ENCODE measurements at places on chromosomes 11 and 22. TPM values are rescaled to one million over a fixed set of nuclear protein-coding genes. Genes with fewer than 3 reads are reported as not detected.
A peak's percentile ranks its signal among the peaks of the same experiment; 100 is the strongest.

The PKP3 gene
- total RNA-seq: 154 TPM

The UPK3A gene
- not detected for total RNA-seq

The SMC1B gene
- total RNA-seq: not detected

The ABTB2 gene
- total RNA-seq: 24.6 TPM

The MS4A7 gene
- total RNA-seq: not detected

The GALNT18 gene
- 9.2 TPM for total RNA-seq

The MRPL16 gene
- 51.2 TPM for total RNA-seq

The MSANTD4 gene
- 15.5 TPM for total RNA-seq

The DLG2 gene
- total RNA-seq: 0.73 TPM

DNA sequence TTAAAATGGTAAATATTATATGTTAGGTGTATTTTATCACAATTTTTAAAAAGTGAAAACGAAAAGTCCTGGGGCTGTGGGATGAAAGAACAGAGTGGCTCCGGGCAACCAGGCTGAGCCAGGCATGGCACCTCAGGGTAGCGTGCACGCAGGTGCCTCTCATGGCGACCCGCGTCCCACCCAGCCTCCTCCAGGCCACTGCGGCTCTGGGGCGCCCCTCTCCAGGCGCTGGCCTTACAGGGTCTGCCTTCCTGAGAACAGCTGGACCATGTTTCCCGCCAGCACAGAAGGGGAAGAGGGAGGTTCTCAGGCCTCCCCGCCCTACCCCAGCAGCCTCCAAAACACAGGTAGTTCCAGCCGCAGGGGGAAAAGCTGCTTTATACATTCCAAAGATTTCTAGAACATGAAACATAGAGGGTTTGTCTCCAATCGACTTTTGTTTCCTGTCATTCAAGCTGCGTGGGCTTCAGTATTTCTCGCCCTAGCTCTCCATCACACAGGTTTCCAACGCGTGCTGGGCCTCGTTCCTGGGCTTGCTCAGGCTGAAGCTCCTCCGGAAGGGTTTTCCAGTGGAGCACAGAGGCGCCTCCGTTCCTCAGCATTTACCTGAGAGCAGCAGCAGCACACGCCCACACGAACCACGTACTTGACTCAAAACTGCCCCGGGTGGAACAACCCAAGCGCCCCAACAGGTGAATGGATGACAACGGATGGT, 10.5 kb downstream of the EHD1 start:
- DNase-seq: no peak
- no peaks in the 10 kb centered on the region for H3K27me3 ChIP-seq
- H3K4me3 ChIP-seq: peak overlapping the region; percentile 15
- peaks cover 62% of the 10 kb centered on the region for H3K4me1 ChIP-seq

GRCh38 chr11:79691445-79691844, 250.6 kb upstream of the TENM4 start:
- H3K27ac ChIP-seq: no peak overlapping the region
- H3K36me3 ChIP-seq: no peaks in the 10 kb centered on the region

DNA sequence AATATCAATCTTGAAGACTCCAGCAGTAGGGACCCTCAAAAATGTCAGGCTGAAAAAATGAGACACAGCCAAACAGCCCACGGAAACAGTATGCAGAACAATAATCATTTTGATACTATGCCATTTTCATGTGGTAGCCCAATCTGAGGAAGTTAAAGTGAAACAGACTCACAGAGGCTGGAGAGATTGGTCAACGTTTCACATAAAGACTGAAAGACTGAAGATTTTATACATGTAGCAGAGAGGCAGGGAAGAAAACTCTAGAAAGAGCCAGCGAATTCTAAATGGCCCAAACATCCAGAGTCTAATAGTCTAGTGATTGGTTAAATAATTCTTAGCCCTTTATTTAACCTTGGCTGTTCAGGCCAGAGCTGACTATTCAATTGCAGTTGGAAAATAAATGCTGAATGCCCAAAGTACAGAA, 49.4 kb downstream of the MAML2 start:
- peaks cover 6% of the 10 kb centered on the region for H3K36me3 ChIP-seq
- H3K4me3 ChIP-seq: no peak overlapping the region
- peaks cover 8% of the 10 kb centered on the region for H3K4me1 ChIP-seq
- H3K27me3 ChIP-seq: no peaks in the 10 kb centered on the region

- no peak overlapping the region for H3K27ac ChIP-seq
- peaks cover 44% of the 10 kb centered on the region for H3K27me3 ChIP-seq
- no peaks in the 10 kb centered on the region for H3K36me3 ChIP-seq
- H3K4me3 ChIP-seq: no peak overlapping the region
- no peaks in the 10 kb centered on the region for H3K4me1 ChIP-seq
- DNase-seq: no peak
Observed at GRCh38 chr22:43239193-43239780, 52.4 kb upstream of the TTLL12 start.

- no peaks in the 10 kb centered on the region for H3K4me1 ChIP-seq
- H3K27me3 ChIP-seq: no peaks in the 10 kb centered on the region
- peaks cover 67% of the 10 kb centered on the region for H3K36me3 ChIP-seq
- no peak overlapping the region for H3K4me3 ChIP-seq
- H3K27ac ChIP-seq: no peak overlapping the region
Observed at GRCh38 chr11:72012091-72012630, 13.5 kb downstream of the IL18BP start.

DNA sequence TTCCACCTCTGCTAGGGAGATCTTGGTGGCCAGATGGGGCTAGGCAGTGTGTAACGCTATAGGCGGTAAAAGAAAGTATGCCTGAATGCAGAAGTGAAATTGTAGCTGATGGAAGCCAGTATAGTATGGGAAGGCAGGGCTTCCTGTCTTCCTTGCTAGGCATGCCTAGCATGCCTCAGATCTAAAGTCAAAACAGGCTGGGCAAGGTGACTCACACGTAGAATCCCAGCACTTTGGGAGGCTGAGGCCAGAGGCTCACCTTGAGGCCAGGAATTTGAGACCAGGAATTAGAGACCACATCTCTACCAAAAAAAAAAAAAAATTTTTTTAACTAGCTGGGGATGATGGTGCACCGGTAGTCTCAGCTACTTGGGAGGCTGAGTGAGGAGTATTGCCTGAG, 281.7 kb upstream of the MTNR1B start:
- H3K4me3 ChIP-seq: no peak overlapping the region
- no peak for DNase-seq
- no peak overlapping the region for H3K27ac ChIP-seq
- H3K27me3 ChIP-seq: no peaks in the 10 kb centered on the region
- H3K36me3 ChIP-seq: no peaks in the 10 kb centered on the region

GRCh38 chr11:6576471-6577373, 26.7 kb downstream of the RRP8 start:
- no peak for DNase-seq
- H3K4me3 ChIP-seq: no peak overlapping the region
- peaks cover 2% of the 10 kb centered on the region for H3K36me3 ChIP-seq

- H3K4me3 ChIP-seq: no peak overlapping the region
- H3K4me1 ChIP-seq: peaks cover 25% of the 10 kb centered on the region
- no peak overlapping the region for H3K27ac ChIP-seq
- no peak for DNase-seq
Observed at GRCh38 chr22:40216041-40216756, 38.5 kb downstream of the TNRC6B start.

GRCh38 chr11:575313-575995, 816 bp upstream of the PHRF1 start:
- H3K36me3 ChIP-seq: peaks cover 35% of the 10 kb centered on the region
- H3K4me3 ChIP-seq: peak overlapping the region; percentile 87
- peaks cover 36% of the 10 kb centered on the region for H3K4me1 ChIP-seq
- peaks cover 16% of the 10 kb centered on the region for H3K27me3 ChIP-seq
- no peak for DNase-seq

DNA sequence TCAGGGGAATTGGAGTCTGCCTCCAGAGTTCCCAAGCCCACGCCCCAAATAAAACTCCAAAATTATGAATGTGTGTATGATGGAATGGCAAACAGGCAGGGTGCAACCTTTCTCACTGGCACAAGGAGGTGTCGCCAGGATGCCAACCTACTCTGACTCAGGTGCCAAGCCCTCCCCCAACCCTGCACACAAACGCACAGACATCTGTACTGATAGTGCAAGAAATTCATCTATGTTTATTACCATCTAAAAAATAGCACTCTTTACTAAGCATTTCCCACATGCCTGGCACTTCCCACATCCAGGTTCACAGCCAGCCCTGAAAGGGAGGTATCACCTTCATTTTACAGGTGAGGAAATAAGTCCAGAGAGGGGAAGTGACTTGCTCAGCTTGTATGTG, 1.2 kb downstream of the PLA2G3 start:
- no peaks in the 10 kb centered on the region for H3K4me1 ChIP-seq
- no peak overlapping the region for H3K4me3 ChIP-seq
- no peaks in the 10 kb centered on the region for H3K36me3 ChIP-seq
- peaks cover 85% of the 10 kb centered on the region for H3K27me3 ChIP-seq
- DNase-seq: no peak
- H3K27ac ChIP-seq: no peak overlapping the region

DNA sequence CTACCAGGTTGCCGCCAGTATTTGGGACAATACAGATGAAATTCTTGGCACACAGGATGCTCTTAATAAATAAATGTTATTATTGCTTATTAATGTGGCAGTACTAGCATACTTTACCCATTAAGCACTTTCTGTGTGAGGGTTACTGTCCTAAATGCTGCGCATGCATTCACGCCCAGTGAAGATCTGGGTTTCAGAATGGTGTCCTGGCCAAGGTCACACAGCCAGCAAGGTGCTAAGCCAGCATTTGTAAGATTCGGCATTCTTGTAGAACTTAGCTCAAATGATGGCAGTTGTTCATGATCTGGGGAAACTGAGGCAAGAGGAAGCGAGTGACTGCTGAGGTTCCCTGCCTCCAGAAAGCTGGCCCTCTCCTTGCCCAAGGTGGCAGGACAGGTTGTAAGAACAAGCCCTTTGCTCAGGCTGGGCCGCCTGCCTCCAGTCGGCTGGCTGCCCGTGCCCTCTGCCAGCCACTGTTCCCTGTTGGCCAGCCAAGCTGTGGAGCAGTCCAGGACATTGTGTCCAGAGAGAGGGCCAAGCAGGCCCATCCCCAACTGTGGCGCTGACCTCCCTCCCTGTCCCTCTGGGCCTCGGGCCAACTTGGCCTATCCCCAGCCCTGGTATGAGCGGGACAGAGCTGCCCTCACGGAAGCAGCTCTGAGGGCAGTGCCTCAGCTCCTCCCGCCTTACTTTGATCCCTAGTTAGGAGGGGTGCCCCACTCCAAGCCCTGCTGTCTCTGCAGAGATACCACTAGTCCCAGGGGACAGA, 28.8 kb downstream of the TOB2 start:
- DNase-seq: peak; percentile 63
- H3K36me3 ChIP-seq: peaks cover 28% of the 10 kb centered on the region
- H3K27ac ChIP-seq: no peak overlapping the region

GRCh38 chr11:32531528-32531927, 52.1 kb upstream of the EIF3M start:
- no peaks in the 10 kb centered on the region for H3K27me3 ChIP-seq
- H3K4me1 ChIP-seq: no peaks in the 10 kb centered on the region
- no peak overlapping the region for H3K4me3 ChIP-seq
- no peaks in the 10 kb centered on the region for H3K36me3 ChIP-seq
- DNase-seq: no peak

DNA sequence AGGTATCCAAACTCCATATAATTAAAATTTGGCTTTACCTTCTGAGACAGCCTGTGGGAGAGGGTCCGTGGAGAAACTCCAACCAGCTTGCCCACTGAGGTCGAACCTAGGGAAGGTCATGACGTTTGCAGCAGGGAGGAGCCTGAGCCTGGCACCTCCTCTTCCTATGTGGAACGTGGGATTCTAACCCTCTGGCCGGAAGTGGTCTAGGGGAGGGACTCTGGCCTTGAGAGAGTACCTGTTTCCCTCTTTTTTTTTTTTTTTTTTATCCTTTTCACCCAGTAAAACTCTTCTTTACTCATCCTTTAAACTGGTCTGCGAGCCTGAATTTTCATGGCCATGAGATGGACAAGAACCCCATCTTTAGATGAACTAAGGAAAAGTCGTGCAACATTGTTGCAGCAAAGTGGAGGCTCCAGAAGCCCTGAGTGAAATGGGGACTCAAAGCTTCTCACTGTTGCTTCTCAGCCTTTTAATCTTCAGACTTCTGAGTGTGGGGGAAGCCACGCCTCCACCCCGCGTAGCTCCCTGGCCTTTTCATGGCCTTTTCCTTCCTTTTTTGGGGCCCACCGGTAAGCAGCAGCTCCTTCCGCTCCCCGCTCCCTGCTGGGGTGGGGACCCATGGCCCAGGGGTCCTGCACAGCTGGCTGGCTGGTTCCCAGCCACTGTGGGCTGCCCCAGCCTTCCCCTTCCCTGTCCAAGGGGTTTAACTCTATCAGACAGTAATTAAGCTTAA, 1359.9 kb downstream of the LRRC4C start:
- H3K27me3 ChIP-seq: no peaks in the 10 kb centered on the region
- H3K4me3 ChIP-seq: no peak overlapping the region
- H3K27ac ChIP-seq: no peak overlapping the region
- DNase-seq: no peak
- no peaks in the 10 kb centered on the region for H3K4me1 ChIP-seq
- no peaks in the 10 kb centered on the region for H3K36me3 ChIP-seq

DNA sequence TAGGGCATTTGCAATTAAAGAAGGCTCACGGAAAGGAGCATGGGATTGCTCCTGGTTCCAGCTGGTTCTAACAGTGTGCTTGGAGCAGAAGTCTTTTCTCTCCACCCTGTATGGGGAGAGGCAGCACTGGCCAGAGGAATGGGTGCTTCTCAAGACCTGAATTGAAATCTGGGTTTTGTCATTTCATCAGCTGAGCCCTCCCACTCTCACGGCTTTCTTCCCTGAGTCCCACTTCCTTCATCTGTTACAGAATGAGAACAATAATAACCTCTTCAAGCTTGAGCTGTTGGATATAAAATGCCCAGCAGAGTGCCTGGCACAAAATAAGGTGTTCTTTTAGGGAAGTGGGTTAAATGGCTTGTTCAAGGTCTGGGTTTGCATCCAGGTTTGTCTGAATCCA, 17.2 kb downstream of the CNTF start:
- no peak overlapping the region for H3K27ac ChIP-seq
- no peak overlapping the region for H3K4me3 ChIP-seq
- no peaks in the 10 kb centered on the region for H3K4me1 ChIP-seq
- no peaks in the 10 kb centered on the region for H3K36me3 ChIP-seq

DNA sequence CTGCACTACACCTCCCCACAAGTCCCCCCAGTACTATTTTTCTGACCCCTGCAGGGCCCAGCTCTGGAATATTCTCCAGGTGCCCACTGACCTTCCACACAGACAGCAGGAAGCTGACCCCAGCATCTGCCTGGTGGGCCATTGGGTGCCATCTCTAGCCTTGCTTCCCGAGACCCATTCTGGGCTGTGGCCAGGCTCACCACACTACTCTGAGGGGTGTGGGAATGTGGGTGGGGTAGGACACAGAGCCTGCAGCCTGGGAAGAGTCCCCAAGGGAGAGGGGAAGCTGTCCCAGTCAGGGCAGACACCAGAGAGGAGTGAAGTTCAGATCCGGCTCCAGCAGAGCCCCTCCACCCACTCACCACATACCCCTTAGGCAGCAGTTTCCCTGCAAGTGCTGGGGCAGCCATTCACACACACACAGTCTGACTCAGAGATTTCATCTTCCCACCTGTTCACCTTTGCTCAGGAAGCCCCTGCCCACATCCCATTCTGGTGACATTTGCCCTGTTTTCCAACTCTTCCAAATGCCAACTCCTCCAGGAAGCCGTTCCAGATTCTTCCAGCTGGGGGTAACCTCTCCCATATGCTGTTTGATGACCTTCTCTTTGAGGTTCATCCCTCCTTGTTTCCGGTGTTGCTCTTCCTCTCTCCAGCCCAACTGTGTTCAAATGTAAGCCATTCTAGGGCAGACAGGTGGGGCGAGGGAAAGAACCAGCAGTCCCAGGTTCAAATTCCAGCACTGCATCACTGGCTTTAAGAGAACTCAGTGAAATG, 1.9 kb downstream of the SLCO2B1 start:
- no peak for DNase-seq
- no peaks in the 10 kb centered on the region for H3K36me3 ChIP-seq
- no peak overlapping the region for H3K27ac ChIP-seq
- H3K27me3 ChIP-seq: peaks cover 34% of the 10 kb centered on the region
- H3K4me3 ChIP-seq: no peak overlapping the region

GRCh38 chr11:6746086-6746618, 25.6 kb downstream of the OR2AG2 start:
- H3K27me3 ChIP-seq: peaks cover 59% of the 10 kb centered on the region
- H3K4me3 ChIP-seq: no peak overlapping the region
- DNase-seq: no peak
- H3K27ac ChIP-seq: no peak overlapping the region

Data from Calu3 (cell line).